Activated CD8-positive, alpha-beta memory T cell treated with anti-CD3 and anti-CD28 coated beads, Interleukin-2, amount 10 ng/mL, durations not matched to agents 7 days and 5 days (primary cell): ENCODE measurements at places on chromosomes 4 and X. TPM values are rescaled to one million over a fixed set of nuclear protein-coding genes. Genes with fewer than 3 reads are reported as not detected.

GRCh38 chr4:70874268-70875156 is 27.7 kb upstream of the MOB1B start:
- H3K4me3 ChIP-seq: no peak overlapping the region
- DNase-seq: no peak
- no peaks in the 10 kb centered on the region for H3K4me1 ChIP-seq
- H3K27ac ChIP-seq: no peak overlapping the region

DNA sequence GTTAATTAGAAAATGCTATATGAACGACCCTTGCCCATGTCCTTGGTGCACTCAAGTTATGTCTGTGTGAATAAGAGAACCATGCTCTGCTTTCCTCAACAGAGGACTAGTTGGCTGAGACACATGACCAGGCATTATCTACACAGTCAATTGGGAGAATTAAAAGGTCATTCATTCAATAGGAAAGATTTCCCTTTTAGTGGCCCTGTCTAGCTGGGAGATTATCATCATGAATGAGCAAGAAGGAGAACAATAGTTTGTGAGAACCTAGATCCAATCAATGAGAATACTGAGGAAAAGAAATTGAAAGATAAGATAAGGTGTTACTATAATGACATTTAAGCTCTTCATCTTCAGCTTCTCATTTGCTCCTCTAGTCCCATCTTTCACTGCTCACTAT is 1033.4 kb upstream of the LCORL start:
- no peak for DNase-seq
- no peaks in the 10 kb centered on the region for H3K36me3 ChIP-seq
- no peak overlapping the region for H3K4me3 ChIP-seq

The EPHA5 gene
- not detected for total RNA-seq

GRCh38 chrX:136759968-136760367 is 20.8 kb downstream of the ARHGEF6 start:
- peaks cover 37% of the 10 kb centered on the region for H3K36me3 ChIP-seq
- no peak for DNase-seq
- H3K4me3 ChIP-seq: no peak overlapping the region
- H3K4me1 ChIP-seq: peaks cover 49% of the 10 kb centered on the region
- H3K27me3 ChIP-seq: no peaks in the 10 kb centered on the region

The KLKB1 gene
- total RNA-seq: 0.18 TPM
